HepG2 (cell line): ENCODE measurements at places on chromosomes 6 and 20. TPM values are rescaled to one million over a fixed set of nuclear protein-coding genes. Genes with fewer than 3 reads are reported as not detected.
A peak's percentile ranks its signal among the peaks of the same experiment; 100 is the strongest.

The CST7 gene
- total RNA-seq = not detected in 2 replicates

The MYL9 gene
- total RNA-seq = 2.2 and 2.7 TPM in 2 replicates

The SRSF12 gene
- 1.9 TPM in 2 replicates for total RNA-seq

The NMBR gene
- total RNA-seq = not detected in 2 replicates

The OXT gene
- total RNA-seq = not detected in 2 replicates

The ADTRP gene
- not detected in 2 replicates for total RNA-seq

The DDX27 gene
- 72.8 and 88.3 TPM in 2 replicates for total RNA-seq

The C6orf58 gene
- not detected in 2 replicates for total RNA-seq

GRCh38 chr20:43983904-43984361, 69.3 kb downstream of the TOX2 start:
- DNase-seq = no peak

DNA sequence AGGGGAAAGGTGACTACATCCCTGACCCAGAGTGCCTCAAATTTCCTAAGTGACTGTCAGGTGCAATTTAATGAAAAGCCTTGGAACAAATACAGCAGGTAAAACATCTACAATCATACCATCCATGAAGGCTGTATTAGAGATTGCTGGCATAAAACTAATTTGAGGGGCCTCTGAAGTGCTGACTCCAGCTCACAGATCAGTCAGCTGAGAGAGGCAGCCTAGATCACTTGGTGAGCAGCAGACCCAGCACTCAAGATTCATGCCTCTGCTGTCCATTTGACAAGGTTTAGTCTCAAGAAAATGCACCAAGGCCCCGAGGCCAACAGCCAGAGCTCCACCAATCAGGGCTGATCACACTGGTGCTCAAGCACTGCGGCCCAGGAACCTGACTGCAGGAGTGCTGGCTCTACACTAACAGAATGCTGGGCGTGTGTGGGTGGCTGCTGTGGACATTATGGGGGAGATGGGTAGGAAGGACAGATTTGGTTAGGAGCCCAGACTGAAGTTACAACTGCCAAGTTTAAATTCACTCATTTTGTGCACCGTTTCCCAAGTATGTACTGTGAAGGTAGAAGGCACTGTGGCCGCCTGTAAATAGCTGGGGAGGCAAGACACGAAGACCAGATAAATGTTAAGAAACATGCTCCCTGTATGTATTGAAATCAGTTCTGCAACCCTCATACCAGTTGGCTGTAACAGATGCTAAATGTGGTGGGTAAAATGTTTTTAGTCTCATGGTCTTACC, 28.2 kb downstream of the SNX5 start:
- no peak for DNase-seq

DNA sequence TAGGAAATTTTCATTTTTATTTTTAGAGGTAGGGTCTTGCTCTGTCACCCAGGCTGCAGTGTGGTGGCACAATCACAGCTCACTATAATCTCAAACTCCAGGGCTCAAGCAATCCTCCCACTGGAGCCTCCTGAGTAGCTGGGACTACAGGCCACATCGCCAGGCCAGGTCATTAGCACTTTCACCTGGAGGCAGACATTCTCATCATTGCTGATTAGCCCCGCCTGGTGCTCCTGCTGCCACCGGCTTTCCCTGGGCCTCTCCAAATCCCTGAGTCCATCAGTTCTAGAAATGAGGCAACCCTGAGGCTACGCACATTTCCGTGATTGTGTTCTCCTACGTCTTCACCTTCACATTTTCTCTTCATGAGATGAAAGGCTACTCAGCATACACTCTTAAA, 607.7 kb upstream of the NRSN1 start:
- DNase-seq = no peak

GRCh38 chr6:69784595-69785377, 12.0 kb downstream of the LMBRD1 start:
- no peak for DNase-seq

DNA sequence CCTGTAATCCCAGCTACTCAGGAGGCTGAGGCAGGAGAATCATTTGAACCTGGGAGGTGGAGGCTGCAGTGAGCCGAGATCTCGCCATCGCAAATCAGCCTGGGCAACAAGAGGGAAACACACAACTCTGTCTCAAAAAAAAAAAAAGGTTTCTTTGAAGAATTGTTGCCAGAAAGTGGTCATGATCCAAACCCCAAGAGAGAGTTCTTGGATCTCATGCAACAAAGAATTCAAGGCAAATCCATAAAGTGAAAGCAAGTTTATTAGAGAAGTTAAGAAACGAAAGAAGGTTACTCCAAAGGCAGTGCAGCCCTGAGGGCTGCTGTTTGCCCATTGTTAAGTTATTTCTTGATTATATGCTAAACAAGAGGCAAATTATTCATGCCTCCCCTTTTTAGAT, 14.5 kb upstream of the KIFC1 start:
- no peak for DNase-seq

GRCh38 chr6:27188885-27189418, 58.5 kb upstream of the PRSS16 start:
- peak; percentile 66 for DNase-seq

- peak; percentile 86 for DNase-seq
Observed at GRCh38 chr6:131575834-131576478, 2.9 kb downstream of the ARG1 start.

DNA sequence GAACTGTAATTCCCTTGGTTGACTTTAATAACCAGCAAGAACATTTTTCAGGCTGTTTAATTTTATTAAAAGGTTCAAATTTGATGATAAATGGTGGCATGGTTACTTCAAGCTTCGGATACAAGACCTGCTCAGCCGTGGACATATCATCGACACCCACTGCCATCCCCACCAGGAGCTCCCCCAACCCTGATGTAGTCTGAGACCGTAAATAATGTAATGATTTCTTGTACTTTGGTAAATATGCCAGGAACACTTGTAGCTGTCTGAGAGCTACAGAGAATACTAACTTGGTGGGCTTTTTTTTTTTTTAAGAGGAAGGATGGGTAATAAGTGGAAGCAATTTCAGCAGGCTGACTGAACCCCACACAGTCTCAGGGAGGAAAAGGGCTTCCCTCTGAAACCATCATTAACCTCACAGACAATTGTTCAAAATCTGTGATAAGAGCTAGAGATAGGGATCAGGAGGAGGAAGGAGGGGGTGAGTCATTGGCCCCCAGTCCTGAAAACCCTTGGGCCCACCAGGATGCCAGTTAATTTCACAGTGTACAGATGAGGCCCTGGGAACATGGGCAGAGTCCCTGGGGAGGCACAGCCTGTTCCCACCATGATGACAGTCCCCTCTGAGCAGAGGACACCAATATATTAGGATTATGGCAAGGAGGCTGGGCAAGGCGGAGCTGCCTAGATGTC, 56.0 kb downstream of the APCDD1L start:
- no peak for DNase-seq

DNA sequence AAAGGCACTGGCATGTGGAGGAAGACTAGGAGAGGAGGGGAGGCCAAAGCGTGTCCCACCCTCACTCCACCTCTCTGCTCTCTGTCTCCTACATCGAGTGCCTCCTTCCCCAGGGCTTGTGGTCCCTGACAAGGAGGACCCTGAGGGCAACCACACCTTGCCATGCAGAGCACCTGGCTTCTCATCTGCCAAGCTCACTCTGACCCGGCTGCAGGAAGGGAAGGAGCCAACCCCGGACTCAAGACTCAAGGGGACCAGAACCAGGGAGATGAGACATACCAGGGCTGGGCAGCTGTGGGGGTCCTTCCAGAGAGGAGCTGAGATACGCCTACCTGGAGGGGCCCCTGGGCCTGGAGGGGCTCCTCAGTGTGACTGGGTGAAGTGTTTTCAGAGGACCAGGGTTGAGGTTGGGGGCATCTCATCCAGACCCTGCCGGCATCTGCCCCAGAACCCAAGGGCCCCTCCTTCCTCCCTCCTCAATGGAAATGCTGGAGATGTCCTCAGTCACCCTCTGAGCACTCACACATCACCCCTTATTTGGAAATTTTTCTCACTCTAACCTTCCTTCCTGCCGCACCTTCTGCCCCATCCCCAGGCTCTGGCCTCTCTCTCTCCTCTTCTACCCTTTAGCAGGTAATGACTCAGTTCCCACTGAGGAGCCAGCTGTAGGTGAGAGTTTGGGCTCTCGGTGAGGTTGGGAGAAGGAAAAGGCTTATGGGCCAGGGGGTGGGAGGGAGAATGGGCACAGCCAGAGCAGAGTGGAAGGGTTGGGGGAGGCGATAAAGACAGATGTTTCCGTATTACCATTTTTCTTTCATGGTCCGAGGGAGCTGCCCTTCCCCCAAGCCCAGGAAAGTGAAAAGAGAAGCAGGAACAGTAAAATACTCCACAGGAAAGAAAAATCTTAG, 32.0 kb upstream of the POU5F1 start:
- no peak for DNase-seq

DNA sequence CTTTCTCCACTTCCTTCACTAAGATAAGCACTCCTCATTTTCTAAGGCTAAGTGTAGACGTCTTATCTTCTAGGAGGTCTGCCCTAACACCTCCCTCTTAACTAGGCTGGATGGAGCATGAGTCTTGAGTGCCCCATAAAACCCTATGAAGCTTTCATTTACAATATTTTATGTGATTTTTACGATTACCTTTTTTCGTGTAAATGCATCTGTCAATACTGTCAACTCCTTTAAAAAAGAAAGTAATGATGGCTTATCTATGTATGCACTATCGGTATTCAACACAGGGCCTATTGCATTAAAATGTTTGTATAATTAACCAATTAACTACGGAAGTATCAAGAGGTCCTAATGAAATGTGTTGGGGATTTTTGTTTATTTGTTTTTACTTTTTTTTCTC, 156.0 kb upstream of the FAM83B start:
- DNase-seq = no peak

DNA sequence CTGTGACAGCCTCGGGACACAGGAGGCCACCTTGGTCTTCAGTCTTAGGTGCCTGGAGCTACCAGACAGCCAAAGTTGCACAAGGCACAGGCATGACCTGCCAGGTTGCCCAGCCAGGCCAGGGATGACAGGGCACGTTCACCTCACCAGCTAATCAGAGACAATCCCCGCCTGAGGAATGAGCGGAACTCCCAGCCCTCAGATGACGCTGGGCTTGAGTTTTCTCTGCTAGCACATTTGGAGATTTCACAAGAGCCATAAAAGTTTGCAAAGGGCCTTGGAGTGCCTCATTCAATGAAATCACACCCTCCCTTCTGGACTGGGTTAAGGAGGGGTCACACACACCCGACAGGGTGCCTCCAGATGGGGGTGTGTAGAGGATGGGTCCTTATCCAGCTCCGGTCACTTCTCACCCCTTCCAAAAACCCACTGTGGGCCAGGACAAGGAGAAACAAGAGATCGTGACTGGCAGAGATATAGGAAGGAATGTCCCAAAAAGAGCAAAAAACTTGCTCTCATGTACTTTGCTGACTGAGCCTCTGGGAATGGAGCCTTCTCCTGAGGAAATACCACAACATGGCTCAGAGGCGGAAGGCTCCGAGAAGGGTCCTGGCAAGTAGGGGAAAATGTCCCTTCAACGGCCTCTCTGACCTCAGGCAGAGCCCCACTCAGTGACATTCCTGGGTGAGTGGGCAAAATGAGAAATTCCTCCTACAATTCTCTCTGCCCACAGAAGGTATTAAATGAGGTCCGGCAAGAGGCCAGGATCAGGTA, 121.6 kb downstream of the ISM1 start:
- DNase-seq = no peak

- no peak for DNase-seq
Observed at GRCh38 chr6:157607317-157608109, 215.5 kb upstream of the SNX9 start.

- DNase-seq = no peak
Observed at GRCh38 chr6:4736371-4736873, 39.8 kb upstream of the CDYL start.

GRCh38 chr6:18160911-18161310, 5.7 kb downstream of the KDM1B start:
- DNase-seq = no peak

GRCh38 chr20:31602431-31602778, 2.7 kb upstream of the ID1 start:
- no peak for DNase-seq

- no peak for DNase-seq
Observed at GRCh38 chr20:58876437-58876836, 23.9 kb downstream of the GNAS start.

- DNase-seq = no peak
Observed at GRCh38 chr6:117971637-117972036, 64.6 kb downstream of the SLC35F1 start.

- DNase-seq = no peak
Observed at GRCh38 chr6:157879873-157880254, 56.8 kb downstream of the SNX9 start.

- DNase-seq = peak; percentile 99
Observed at GRCh38 chr20:51703400-51704287, 64.5 kb downstream of the ATP9A start.

GRCh38 chr20:48827855-48828733, at the start of gene PREX1:
Gene PREX1 (minus strand): TSS chr20:48827999. CDS start chr20:48827860, 139 bp downstream.
- DNase-seq = no peak

GRCh38 chr6:130937942-130938604, 110.9 kb downstream of the SMLR1 start:
- DNase-seq = peak; percentile 90

DNA sequence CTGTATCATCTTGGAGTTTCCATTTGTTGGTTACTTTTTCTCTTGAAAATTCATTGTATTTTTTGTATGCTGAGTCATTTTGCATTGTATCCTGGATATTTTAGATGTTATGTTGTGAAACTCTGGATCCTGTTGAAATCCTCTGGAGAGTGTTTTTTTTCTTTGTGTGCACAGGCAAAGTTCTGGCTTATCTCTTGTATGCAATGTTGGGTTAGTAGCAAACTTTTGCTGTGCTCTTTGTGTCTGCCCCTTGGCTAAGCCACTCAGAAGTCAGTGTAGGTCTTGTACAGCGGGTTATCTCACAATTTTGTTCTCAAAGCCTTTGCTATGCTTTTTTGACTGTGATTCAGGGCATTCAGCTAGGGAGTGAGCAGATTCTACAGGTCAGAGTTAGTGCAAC, 29.1 kb upstream of the LMBRD1 start:
- DNase-seq = peak; percentile 67

DNA sequence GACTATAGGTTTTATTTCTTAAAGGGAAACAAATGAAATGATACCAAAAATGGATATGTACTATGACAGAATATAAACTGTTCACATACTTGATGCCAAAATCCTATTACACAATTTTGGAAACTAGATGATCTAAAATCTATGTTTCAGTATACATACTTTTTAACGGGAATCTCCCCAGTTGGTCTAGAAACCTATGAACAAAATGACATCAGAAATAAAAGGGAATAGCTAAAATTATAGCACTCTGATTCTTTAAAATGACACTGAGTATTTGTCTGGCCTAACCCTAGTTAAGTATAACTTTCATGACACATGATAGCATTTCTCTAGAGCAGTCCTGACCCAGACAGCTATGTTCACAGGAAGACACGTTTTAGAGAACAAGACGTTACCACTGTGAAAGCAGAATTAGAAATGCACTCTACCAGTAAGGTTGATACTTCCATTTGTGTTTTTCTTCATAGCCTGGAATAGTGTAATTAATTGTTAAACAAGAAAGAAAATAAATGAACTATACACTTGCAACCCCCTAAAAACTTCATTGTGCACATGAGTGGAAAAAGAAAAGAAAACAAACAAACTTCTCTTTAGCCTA, 3.3 kb downstream of the OSER1 start:
- no peak for DNase-seq

GRCh38 chr6:7390226-7390878, 744 bp downstream of the RIOK1 start:
- no peak for DNase-seq
